ENCODE measurements at places on chromosomes 3 and 15. TPM values are rescaled to one million over a fixed set of nuclear protein-coding genes. Genes with fewer than 3 reads are reported as not detected.

The CSPG5 gene
- total RNA-seq: under 0.01 TPM

DNA sequence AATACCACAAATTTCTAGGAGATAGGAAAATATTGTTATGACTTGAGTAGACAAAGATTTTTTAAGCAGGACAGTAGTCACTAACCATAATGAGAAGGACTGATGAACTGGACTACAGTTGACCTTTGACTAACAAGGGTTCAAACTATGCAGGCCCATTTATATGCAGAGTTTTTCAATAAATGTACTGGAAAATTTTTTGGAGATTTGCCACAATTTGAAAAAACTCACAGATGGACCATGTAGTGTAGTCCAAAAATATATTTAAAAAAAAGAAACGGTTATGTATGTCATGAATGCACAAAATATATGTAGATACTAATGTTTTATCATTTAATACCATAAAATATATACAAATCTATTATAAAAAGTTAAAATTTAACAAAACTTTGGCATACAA, 151.8 kb downstream of the LRRN1 start:
- DNase-seq: no peak

- DNase-seq: no peak
These were observed 19.8 kb downstream of the WDR73 start for GRCh38 chr15:84634228-84634837.

- DNase-seq: no peak
These were observed 49.2 kb downstream of the FAH start for GRCh38 chr15:80202016-80202315.

- DNase-seq: no peak
These were observed 499.0 kb upstream of the ATP11B start for GRCh38 chr3:182294256-182294655.

The ADPRH gene
- under 0.01 TPM for total RNA-seq

GRCh38 chr3:71050166-71050537, 533.4 kb downstream of the FOXP1 start:
- DNase-seq: peak; percentile 83

- DNase-seq: no peak
These were observed 41.8 kb downstream of the KCNH8 start for GRCh38 chr3:19190126-19190525.

GRCh38 chr15:40249477-40250303, 10.8 kb downstream of the PAK6 start:
- DNase-seq: peak; percentile 37

DNA sequence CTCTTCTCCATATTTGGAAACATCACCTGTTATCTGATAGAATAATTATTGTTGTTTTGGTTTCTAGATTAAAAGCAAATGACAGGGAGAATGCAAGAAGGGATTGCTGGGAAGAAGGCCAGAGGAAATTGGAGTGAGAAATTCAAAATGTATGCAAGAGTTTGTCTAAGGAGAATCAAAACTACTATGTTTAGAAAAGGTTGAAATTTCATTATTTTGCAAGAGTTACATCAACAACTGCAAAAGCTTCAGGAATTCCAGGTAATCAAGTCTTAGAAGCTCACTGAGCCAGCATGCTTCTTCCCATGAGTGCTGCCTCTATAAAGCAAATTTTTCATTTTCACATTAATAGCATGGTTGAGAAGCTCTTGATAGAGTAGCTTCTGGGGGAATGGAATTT, 177.2 kb upstream of the GBE1 start:
- no peak for DNase-seq

DNA sequence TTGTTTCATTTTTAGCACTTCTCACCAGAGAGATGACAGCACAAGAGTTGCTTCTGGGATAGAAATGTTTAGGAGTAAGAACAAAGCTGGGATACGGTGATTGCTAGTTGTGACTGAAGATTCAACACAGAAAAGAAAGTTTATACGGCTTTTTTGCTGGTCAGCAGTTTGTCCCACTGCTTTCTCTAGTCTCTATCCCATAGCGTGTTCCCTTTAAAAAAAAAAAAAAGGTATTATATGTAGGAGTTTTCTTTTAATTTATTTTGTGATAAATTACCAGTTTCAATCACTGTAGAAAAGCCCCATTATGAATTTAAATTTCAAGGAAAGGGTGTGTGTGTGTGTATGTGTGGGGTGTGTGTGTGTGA, 48.0 kb downstream of the PGPEP1L start:
- DNase-seq: no peak

GRCh38 chr3:143200001-143200924, 80.7 kb downstream of the CHST2 start:
- no peak for DNase-seq

The PPARG gene
- total RNA-seq: 21.9 TPM

DNA sequence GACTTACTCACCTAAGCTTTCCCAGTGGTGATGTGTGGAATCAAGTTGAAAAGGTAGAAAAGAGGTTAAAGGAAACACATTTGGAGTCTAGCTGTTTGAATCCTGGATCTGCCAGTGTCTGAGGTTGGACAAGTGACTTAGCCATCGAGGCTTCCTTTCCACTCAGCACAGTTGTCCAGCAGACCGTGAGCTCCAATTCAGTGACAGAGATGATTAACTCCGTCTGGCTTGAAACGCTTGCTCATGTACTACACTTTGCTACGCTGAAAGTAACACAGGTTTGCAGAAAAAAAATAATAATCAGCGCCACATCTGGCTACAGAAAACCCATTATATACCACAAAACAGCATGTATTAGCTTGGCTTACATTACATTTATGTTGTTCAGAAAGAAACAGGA, 364.9 kb upstream of the MCTP2 start:
- DNase-seq: no peak

GRCh38 chr3:55516392-55517030, 29.4 kb upstream of the WNT5A start:
- DNase-seq: no peak

The LARP6 gene
- 78.3 TPM for total RNA-seq

GRCh38 chr3:177816667-177817208, 619.5 kb upstream of the TBL1XR1 start:
- DNase-seq: peak; percentile 59

The ACP3 gene
- 0.54 TPM for total RNA-seq

DNA sequence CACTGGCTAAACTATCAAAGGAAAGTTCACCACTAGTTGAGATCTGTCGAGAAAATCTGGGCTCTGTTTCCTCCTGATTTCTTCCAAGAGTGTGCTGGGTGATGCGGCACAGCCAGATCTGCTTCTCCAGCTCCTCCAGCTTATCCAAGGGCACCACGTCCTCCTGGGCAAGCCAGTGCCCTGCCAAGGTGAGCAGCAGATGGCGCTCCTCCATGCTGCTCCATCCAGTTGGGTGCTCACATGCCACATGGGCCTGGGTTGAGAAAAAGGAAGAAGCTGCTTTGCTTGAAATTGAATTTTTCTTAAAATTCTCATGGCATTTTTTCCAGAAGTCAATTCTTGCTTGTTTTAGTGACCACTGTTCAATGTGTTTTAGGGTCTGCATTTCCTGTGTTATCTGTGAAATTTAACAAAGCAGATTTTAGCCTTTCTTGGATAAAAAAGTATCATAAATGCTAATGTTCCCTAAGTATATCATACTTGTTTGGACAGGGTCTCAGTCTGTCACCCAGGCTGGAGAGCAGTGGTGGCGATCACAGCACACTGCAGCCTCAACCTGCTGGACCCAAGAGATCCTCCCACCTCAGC, 47.3 kb downstream of the EIF3J start:
- no peak for DNase-seq

DNA sequence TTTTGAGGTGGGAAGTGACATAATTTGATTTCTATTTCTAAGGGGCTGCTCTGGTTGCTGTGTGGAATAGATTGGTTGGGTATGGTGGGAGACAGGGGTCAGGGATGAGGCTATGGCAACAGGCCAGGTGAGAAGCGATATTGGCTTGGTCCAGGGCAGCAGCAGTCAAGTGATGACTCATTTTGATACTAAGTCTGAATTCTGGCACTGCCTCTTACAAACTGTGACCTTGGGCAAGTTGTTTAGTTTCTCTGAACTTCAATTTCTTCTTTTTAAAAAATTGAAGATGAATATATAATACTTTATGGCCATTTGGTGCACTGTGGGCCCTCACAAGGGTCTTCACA, 40.4 kb upstream of the CLSTN2 start:
- DNase-seq: no peak

The CCRL2 gene
- total RNA-seq: 0.28 TPM

The NANOGP8 gene
- total RNA-seq: not detected

The SNX33 gene
- total RNA-seq: 12.7 TPM

- DNase-seq: no peak
These were observed 252.5 kb downstream of the SUCLG2 start for GRCh38 chr3:67401921-67402320.

The SLC2A2 gene
- not detected for total RNA-seq

- DNase-seq: no peak
These were observed 669.7 kb downstream of the ROBO1 start for GRCh38 chr3:79097964-79098660.

DNA sequence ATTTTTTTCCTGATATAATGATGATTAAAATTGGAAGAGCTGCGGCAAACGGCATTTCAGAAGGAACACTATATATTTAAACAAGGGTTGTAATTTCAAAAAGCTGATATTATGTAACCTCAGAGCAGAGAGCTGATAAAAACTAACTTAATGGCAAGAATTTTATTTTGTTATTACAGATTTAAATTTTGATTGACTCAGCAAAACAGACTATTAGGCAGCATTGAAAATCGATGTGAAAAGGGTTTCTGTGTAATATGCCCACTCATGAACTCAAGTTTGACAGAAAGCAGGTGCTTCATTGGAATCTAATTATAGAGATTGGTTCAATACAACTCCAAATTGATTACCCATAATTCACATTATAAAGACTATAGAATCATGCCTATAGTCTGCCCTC, 24.9 kb upstream of the LRIG1 start:
- DNase-seq: no peak

GRCh38 chr15:55824857-55825613, 82.1 kb upstream of the PRTG start:
- DNase-seq: no peak

DNA sequence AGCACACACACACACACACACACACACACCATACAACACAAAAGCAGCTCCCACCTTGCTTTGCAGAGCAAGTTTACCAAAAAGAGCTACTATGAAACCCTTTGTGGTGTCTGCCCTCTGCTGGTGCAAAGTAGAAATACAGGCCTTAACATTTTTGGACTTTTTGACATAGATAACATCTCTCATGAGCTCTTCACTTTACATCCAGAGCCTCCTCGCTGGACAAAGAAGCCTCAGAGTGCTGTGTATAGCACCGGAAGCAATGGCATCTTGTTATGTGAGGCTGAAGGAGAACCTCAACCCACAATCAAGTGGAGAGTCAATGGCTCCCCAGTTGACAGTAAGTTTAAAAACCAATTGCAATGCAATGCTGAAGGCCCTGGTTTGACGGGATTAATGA, 157.9 kb downstream of the CHL1 start:
- peak; percentile 64 for DNase-seq

DNA sequence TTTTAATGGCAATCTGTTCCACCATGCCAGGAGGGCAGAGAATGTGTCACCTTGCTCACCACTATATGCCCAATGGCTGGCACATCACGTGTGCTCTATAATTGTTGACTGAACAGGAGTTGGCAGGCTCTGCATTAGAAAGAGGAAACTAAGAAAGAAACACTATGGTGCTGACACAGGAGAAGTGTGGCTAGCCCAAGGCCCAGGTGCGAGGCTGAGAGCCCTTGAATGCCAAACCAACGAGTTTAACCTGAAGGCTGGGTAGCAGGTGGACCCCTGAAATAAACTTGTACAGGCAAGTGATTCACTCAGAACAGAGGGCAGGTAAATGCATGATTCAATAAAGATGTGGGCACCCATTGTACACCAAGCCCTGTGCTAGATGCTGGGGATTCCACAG, 2.4 kb downstream of the CHCHD4 start:
- DNase-seq: no peak

The ENTPD3 gene
- total RNA-seq: not detected

The CISH gene
- 0.90 TPM for total RNA-seq

DNA sequence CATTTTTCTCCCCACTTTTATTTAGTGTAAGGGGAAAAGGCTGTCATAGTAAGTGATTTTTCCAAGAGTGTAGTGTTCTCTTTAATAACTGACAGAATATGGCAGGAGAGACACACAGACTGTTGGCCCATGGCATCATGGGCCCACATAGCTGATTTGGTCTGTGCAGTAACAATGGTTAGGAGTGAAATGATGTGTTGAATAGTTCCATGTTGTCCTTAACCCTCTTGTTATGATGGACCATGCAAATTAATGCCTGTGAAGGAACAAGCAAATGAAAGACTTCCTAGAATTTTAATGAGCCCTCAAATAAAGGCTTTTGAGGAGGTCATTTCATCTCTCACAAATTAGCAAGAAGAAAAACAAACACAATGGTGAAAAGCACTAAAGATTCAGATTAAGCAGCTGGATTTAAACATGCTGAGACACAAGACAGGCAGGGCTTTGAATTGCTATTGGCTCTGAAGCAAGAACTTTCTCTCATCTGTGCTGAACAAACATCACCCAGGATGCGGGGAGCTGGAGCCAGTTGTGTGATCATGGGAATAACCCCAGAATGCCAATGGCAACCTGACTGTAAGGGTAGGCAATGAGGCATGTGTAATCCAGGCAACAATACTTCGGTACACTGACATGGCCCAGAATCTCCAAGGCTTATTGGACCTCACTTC, 136.7 kb upstream of the VEPH1 start:
- no peak for DNase-seq

- DNase-seq: no peak
These were observed 44.7 kb downstream of the GOLIM4 start for GRCh38 chr3:168051070-168051469.

DNA sequence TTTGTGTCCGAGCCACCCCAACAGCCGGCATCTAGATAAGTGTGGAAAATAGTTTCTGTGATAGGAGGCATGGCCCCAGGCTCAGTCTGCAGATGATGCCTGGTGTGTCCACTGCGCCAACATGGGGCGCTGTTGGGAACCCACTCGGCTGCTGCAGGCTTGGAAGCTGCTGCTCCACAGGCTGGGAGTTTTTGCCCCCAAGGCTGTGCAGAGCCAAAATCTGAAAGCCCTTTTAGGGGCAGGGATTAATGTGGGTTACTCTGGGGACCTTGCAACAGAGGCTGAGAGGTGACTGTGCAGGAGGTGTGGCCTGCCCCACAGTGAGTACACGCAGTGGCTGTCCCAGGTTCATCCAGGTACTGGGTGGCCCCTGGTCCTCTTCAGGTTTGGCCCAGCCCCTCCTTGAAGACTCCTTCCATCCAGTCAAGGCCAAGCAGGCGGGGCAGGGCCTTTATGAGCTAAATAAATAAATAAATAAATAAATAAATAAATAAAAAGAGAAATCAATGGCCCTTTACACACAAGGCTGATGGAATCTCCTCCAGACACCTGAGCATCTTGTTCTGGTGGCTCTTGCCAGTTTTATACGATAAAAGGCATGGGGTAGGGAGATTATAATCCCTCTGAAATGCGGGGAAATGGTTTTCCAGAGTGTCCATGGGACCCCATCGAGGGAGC, 73.8 kb downstream of the AAGAB start:
- DNase-seq: no peak

The SKOR1 gene
- total RNA-seq: not detected

- no peak for DNase-seq
These were observed 733.0 kb downstream of the NTRK3 start for GRCh38 chr15:87523516-87523915.

GRCh38 chr3:124997303-124998246, 58.2 kb downstream of the HEG1 start:
- DNase-seq: no peak

GRCh38 chr3:13608969-13609725, 60.2 kb downstream of the FBLN2 start:
- no peak for DNase-seq
